Muscle of back (tissue), 13 donors: ENCODE measurements at places on chromosomes 11 and 22.

DNA sequence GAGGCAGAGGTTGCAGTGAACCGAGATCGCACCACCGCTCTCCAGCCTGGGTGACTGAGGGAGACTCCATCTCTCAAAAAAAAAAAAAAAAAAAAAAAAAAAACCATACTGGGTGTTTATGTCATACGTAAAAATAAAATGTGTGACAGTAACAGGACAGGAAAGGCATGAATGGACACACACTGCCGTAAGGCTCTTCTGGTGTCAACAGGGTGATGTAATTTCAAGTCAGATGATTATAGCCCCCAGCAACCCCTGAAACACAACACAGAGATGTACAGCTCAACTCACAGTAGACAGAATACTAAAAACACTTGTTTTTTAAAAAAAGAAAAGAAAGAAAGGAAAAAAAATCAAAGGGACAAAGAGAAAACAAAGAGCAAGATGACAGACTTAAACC is 22.2 kb downstream of the SBF1 start:
- DNase-seq, result no peak

GRCh38 chr11:25485315-25485714 is 846.6 kb upstream of the ANO3 start:
- peak; percentile 20 for DNase-seq

GRCh38 chr11:8934742-8935488 is 2.2 kb upstream of the C11orf16 start:
- DNase-seq, result no peak

DNA sequence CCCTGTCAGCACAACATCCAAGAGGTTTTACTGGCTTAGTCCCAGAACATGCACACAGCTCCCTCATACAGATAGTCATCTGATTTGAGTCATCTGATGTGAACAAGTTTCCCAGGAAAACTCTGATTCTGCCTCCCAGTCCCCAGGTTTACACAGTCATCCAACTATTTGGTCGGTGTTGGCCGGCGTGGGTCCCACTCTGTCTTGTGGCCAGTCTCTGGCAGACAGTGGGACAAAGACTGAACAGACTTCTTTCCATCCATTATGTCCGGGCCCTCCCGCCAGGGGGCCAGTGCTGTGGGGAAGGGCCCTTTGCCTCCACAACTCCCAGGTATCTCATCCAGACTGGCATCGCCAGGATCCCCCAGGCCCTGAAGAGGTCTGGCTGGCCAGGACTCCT is 60.0 kb downstream of the BTG4 start:
- DNase-seq, result no peak

GRCh38 chr11:23780231-23780630 is 716.6 kb upstream of the LUZP2 start:
- peak; percentile 7 for DNase-seq

GRCh38 chr11:2379466-2380174 is 2.5 kb downstream of the CD81 start:
- DNase-seq, result no peak

GRCh38 chr11:35313760-35314153 is 105.6 kb downstream of the SLC1A2 start:
- DNase-seq, result no peak

- DNase-seq, result no peak
Observed at GRCh38 chr11:95684701-95685100, 104.9 kb downstream of the FAM76B start.

DNA sequence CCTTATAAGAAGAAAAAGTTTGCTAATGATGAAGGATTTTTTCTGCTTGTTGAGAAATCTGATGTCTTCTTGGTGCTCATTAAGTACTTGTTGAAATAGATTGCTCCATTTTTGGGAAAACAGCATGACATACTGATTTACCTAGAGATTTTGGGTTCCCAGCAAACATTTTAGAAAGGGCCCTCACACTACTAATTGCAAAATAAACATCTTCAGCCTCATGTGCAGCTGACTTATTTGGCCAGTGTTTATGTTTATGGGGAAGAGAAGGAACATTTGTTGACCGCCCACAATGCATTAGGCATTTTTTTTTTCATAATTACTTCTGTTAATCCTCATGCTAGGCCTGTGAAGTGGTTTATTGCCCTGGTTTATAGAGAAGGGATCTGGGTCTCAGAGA is 40.1 kb downstream of the LDLRAD3 start:
- DNase-seq, result no peak

- peak; percentile 90 for DNase-seq
Observed at GRCh38 chr22:37196539-37197450, 8.7 kb upstream of the C1QTNF6 start.

DNA sequence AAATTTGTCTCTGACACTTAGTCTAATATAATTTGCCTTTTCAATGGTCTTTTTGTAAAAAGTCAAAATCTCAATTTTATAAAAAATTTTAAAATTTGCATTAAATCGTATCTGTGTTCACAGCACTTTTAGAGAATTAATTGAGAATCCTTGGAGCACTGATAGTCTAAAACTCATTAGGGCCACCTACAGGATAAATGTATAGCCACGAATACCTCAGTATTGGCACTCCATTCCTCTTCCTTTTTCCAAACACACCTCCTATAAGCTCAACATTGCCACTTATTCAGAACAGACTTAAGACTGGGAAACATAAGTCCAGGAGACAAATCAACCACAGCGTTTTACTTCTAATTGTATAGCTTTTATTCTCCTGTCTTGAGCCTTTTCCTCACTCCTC is 776.0 kb upstream of the ARHGAP42 start:
- DNase-seq, result no peak

DNA sequence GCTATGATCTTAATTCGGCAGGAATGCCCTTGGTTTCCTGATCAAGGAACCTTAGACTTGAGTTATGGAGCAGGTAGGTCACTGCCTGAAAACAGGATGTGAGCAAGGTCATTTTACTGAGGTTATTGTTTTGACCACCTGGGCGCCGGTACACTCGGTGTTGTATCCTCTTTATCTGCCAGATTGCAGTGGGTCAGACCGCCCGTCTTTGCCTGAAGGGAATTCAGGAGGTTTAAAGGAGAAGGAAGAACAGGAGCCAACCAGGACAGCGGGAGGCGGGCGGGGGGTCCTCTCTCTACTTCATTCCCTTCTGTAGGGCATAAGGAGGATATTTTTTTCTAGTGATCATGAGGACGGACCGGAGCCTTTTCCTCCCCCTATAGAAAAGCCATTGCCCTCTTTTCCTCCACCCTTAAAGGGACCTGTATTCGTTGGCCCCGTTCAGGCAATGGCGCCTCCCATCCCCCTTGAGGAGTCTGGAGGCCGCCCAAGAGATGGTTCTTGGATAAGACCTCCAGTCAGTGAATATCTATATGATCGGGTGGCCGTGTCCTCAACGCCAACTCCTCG is 649 bp downstream of the MS4A15 start:
- no peak for DNase-seq

- no peak for DNase-seq
Observed at GRCh38 chr11:113134626-113135025, 173.4 kb downstream of the NCAM1 start.

- no peak for DNase-seq
Observed at GRCh38 chr11:113885897-113886296, 10.5 kb upstream of the USP28 start.

DNA sequence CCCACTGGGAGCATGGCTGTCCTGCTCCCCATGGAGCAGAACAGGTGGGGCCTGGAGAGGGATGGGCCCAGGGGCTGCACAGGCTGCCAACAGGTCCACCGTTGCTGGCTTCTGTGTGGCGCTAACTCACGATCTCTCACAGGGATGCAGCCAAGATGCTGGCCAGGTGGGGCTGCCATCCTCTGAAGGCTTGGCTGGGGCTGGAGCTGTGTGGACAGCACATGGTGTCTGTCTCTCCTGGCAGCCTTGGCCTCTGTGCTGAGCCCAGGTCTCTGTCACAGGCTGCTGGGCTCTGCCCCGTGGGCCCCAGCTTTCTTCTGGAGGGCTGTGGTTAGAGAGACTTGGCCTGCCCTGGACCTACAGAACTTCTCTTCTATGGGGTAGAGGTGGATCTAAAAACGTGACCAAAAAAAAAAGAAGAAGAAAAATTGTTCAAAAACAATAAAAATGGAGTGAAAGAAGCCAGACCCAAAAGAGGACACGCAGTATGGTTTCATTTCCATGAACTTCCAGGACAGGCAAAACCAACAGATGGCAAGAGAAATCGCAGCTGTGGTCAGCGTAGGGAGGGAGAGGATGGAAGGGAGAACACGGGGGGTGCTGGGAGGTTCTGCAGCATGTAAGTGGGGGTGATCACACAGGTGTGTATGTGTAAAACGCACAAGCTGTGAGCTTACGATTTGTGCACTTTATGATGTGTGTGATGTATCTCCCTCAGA is 12.2 kb downstream of the PARVG start:
- DNase-seq, result no peak

- no peak for DNase-seq
Observed at GRCh38 chr11:119666463-119667131, 62.4 kb downstream of the NECTIN1 start.

DNA sequence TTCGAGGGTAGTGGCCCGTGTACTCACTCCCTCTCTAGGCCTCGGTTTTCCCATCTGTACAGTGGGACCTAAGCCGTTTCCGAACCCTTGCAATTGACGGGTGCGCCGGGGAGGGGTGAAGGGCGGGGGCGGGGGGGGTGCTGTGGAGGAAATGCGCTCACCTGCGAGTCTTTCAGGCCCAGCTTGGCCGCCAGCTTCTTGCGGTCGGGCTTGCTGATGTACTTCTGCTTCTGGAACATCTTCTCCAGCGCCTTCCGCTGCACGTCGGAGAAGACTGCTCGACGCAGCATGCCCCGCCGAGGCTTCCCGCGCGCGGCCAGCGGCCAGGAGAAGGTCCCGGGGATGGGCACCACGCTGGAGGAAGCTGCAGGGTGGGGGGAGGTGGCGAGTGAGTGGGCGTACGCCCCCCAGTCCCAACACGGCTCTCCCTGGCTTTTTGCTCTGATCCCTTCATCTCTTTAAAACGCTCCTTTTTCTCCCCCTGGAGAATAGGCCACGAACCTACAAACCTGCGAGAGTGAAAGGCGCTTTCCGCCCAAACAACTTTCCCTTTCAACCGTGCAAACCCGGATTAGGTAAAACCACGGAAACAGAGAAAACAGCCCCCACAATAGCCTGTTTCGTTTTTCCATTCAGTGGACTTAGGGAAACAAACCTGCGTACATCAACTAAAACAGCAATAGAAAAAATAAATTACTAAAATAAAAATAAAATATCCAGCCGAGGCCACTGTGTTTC is 3.2 kb downstream of the DBX1 start:
- DNase-seq, result no peak

GRCh38 chr11:72436661-72437060 is 2.3 kb upstream of the CLPB start:
- no peak for DNase-seq

DNA sequence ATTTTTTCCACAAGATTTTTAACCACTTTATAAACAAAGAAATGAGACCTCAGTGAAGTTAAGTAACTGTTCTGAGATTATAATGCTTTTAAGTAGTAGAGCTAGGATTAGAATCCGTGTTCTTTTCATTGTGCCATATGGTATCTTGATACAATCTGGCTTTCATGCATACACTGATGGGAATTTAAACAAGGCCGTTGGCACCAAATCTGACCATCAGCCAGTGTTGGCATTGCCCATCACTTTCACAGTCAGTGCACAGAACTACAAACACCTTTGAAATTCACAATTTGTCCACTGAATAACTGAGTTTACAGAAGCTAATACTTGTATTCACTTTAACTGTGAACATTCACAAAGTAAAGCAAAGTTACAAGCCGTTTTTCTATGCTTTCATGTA is 1228.0 kb downstream of the TBC1D22A start:
- DNase-seq, result peak; percentile 1

DNA sequence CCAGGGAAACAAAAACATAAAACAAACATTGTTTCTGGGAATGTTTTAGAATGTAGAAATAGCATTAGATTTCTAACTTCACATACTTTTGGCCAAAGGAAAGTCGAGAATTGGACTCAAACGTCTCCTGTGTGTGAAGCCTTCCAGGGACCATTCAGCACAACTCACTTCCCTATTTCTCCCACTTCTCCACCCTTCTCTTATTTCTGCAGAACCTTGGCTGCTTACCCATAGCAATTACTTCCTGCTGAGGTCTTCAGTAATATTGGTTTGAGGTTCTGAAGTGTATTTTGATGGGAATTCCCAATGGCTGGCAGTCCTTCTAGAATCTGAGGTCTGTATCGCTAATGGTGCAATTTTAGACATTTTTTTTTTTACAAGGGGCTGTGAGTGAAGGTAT is 158.3 kb upstream of the SNX19 start:
- DNase-seq, result no peak

DNA sequence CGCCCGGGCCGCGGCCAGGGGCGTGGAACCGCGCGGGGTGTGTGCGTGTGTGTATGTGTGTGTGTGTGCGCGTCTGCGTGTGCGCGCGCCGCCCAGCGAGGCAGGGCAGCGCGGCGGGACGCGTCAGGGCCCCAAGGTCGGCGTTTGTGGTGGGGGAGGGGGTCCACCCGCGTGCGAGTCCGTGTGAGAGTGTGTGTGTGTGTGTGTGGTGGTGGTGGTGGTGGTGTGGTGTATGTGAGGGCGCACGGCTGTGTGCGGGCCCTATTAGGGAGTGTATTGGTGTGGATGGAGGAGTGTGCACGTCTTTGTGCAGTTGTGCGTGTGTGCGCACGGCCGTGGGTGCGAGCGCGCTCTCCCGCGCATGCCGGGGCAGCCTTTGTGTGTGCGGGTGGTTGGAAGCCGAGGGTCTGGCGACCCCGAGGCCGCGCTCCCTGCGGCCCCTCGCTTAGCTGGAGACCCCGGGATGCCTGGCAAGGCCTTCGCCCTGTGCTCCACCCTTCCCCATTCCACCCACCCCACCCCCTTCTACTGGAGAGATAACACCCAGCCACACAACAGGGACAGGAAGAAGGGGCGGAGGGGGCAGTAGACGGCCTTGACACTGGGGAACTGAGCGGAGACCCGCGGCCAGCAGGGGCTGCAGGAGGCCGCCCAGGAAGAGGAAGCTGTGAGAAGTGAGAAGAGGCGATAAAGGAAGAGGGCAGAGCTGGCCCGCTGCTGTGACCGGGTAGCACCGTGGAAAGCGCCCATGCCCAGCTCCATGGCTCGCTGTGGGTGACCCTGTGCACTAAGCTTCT is 528 bp upstream of the ARRB1 start:
- peak; percentile 89 for DNase-seq

DNA sequence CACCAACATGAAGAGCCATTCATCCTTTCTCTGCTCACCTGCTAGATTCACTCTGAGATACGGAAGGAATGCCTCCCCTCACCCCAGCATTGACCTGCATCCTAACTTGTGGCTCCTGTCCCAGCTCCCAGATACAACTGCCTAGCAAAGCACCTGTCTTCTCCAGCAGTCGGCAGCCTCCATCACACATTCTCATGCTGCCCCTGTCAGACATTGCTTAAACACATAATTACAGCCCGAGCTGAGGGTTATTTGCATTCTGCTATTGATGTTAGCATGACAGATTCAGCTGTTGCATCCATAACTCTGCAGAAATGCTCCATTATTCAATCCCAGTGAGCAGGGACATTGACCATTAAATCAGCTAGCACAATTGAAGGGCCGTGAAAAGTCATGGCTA is 184.4 kb upstream of the NARS2 start:
- no peak for DNase-seq
